ENCODE measurements at places on chromosomes 13 and 19. TPM values are rescaled to one million over a fixed set of nuclear protein-coding genes. Genes with fewer than 3 reads are reported as not detected.

CGB2 gene
- total RNA-seq = not detected

OR7D2 gene
- 0.17 TPM for total RNA-seq

IRGC gene
- 15.7 TPM for total RNA-seq

DIRAS1 gene
- 24.6 TPM for total RNA-seq

CLDND2 gene
- 4.2 TPM for total RNA-seq

LGALS14 gene
- not detected for total RNA-seq

KLF2 gene
- 24.4 TPM for total RNA-seq

PIAS4 gene
- total RNA-seq = 25.3 TPM

LIN37 gene
- total RNA-seq = 13.0 TPM

GGACT gene
- 4.8 TPM for total RNA-seq

ATP4B gene
- total RNA-seq = not detected

TNFSF9 gene
- total RNA-seq = 4.5 TPM

ZNF547 gene
- total RNA-seq = 4.3 TPM

PPP2R1A gene
- 358 TPM for total RNA-seq

PTGER1 gene
- not detected for total RNA-seq

OR1I1 gene
- not detected for total RNA-seq

CHST8 gene
- total RNA-seq = 2.7 TPM

JAK3 gene
- total RNA-seq = 1.5 TPM

ZNF285 gene
- total RNA-seq = 2.3 TPM

ELSPBP1 gene
- total RNA-seq = not detected

MCEMP1 gene
- 0.28 TPM for total RNA-seq

UNC13A gene
- 2.4 TPM for total RNA-seq

SAE1 gene
- 48.4 TPM for total RNA-seq

ZNF256 gene
- total RNA-seq = 8.1 TPM

FXYD3 gene
- 1,352 TPM for total RNA-seq

SIRT6 gene
- total RNA-seq = 37.3 TPM

MAP4K1 gene
- 1.6 TPM for total RNA-seq

KIR2DL1 gene
- total RNA-seq = not detected

STAP2 gene
- 47.9 TPM for total RNA-seq

HSPB6 gene
- total RNA-seq = 32.2 TPM

HAUS5 gene
- 10.0 TPM for total RNA-seq

PSPN gene
- total RNA-seq = 2.2 TPM

OR7C2 gene
- not detected for total RNA-seq

CLEC17A gene
- 0.14 TPM for total RNA-seq

URAD gene
- total RNA-seq = not detected

NLRP5 gene
- total RNA-seq = not detected

SHANK1 gene
- 2.3 TPM for total RNA-seq

MIDN gene
- total RNA-seq = 42.9 TPM

C13orf42 gene
- 0.57 TPM for total RNA-seq

SLC5A5 gene
- total RNA-seq = 1.2 TPM

C1QTNF9 gene
- not detected for total RNA-seq

ICAM5 gene
- total RNA-seq = 7.1 TPM

IGSF23 gene
- total RNA-seq = not detected

SHC2 gene
- 83.4 TPM for total RNA-seq

AMER2 gene
- total RNA-seq = 0.34 TPM

ZNF729 gene
- 1.6 TPM for total RNA-seq

KLK10 gene
- total RNA-seq = 7.4 TPM

ZNF429 gene
- total RNA-seq = 22.7 TPM

ZNF628 gene
- total RNA-seq = 10.9 TPM
